Activated naive CD4-positive, alpha-beta T cell treated with anti-CD3 and anti-CD28 coated beads, Interleukin-2, amount 50 U/mL, for 16 hours (primary cell): ENCODE measurements at places on chromosomes 11 and 22.

DNA sequence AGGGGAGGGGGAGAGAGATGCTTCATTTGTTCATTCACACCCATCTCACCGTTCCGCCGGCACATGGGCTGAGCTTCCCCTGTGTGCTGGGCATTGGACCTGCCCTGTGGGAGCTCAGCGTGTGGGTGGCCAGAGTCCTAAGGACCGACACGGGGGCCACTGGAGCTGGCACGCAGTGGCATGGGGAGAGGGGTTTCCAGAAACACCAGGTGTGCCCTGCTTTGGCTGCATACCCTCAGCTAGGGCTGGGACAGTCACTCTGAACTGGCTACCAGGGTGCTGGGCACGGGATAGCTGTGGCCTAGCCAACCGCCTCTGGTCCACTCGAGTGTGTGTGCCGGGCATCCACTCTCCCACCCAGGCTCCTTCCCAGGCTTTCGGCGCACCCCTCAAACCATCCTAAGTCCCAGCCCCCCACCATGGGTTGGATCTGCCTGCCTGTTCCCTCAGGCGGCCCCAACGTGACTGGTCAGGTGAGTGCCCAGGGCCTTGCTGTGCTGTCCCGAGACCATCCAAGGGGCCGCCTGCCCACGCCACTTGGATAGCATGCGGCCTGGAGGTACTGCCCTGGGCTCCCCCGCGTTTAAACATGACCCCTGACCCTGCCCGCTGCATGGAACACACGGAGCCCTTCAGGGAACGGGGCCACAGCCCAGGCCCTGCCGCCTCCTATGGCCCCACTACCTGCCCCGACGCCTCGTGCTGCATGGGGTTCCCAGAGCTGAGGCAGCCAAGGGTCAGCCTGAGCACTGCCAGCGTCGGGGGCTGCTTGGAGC is 51.6 kb upstream of the LINC01488 start:
- no peak for DNase-seq

GRCh38 chr11:50423208-50423607 is 390.5 kb downstream of the OR4C45 start:
- no peak for DNase-seq

GRCh38 chr22:24706732-24707469 is 67.6 kb downstream of the PIWIL3 start:
- no peak for DNase-seq

- DNase-seq, result no peak
These were observed 82.1 kb upstream of the MTMR2 start for GRCh38 chr11:96006037-96006436.

DNA sequence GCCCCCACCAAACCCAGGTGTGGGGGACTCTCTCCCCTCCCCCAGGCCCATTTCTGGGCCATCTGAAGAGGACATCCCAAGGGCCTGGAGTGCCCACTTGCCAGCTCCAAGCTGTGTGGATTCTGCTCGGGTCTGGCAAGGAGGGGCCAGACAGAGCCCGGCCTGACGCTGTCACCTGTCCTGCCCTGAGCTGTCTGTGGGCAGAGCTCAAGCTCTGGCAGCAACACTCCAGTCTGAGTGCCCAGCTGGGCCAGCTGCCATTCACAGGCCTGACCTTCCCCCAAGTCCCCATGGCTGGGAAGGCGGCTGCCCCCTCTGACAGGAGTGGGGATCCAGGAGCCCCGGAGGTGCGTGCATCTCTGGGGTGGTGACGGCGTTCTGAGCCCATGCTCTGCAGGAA is 6.2 kb upstream of the PIM3 start:
- DNase-seq, result no peak

GRCh38 chr11:72955466-72955865 is 141.3 kb downstream of the ATG16L2 start:
- DNase-seq, result no peak

- DNase-seq, result no peak
These were observed 116.8 kb upstream of the GRAMD1B start for GRCh38 chr11:123313262-123313661.

DNA sequence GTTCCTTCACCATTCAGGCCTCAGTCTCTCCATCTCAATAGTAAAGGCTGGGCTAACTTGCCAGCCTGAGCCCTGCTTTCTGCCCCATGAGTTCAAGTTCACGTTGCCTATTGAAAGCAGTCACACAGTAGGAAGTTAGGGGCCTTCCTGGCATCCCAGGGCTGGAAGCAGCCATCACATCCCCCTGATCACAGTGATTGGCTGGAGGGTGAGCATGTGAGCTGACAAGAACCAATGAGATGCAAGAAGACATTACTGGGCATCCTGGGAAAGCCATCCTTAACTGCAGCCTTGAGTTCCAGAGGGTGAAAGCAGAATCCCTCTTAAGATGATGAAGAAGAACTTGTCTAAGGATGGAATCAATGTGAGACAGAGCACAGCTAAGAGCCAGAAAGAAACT is 29.1 kb downstream of the IRAG1 start:
- DNase-seq, result no peak

DNA sequence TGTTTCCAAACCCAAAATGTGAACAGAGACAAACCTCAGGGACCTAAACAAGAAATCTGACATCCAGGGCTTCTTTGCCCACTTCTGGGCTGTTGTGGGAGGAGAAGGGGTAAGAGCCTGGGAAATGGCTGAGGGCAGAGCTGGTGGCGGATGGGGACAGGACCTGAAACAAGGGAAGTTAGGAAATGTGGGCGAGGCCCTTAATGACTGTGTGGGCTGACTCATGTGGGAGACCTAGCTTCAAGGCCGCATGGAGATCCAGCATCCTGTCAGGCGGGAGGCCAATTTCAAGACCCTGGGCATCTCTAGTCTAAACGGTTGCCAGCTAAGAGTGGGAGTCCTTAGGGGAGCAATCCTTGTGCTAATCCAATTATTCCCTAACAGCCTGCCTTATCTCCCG is 2.1 kb upstream of the OAF start:
- DNase-seq, result no peak

GRCh38 chr11:8080069-8080670 is 841 bp upstream of the TUB start:
- no peak for DNase-seq

DNA sequence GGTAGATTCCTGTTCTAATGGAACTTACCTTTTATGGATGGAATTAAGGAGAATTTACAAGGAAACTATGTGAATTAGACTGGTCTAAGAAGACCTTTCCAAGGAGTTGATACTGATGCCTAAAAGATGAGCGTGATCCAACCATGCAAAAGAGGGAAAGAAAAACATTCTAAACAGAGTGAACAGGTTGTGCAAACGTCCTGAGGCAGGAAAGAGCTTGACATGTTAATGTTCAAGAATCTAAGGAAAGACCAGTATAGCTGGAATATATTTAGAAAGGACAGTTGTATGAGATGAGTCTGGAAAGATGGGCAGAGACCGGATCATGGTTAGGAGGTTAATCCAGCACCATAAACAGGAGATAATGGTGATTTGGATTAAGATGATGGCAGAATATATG is 1.3 kb downstream of the DDIAS start:
- no peak for DNase-seq

DNA sequence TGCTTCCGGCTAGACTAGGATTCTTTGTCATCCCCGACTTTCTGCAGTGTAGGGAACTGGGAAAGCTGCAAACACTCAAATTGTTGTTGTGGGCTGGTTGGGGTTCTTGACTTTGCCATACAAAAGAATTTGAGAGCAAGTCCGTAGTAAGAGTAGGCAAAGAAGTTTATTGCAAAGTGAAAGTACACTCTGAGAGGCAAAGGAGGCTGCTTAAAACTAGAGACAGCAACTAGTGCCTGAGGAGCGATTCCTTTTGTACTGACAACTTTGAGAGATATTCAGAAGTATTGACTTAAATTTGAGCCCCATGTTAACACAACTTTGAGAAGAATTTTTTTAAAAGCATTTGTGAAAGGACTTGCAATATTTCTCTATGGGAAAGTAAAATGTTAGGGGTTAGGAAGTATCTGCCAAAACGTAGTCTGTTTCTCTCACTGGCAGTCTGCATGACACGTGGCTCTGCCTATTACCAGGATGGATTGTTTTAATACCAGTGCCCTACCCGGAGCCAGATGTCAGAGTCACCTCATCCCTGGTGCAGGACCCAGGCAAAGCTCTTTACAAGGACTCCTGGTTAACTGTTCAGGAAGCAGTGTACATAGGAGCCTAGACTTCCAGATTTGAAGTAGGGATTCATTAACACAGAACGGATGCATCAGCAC is 85.0 kb upstream of the CLPB start:
- no peak for DNase-seq

GRCh38 chr22:28450109-28450508 is 229.5 kb downstream of the TTC28 start:
- no peak for DNase-seq

- no peak for DNase-seq
These were observed 20.9 kb upstream of the FGF4 start for GRCh38 chr11:69796063-69796462.

GRCh38 chr11:13297917-13298356 is 20.3 kb downstream of the BMAL1 start:
- DNase-seq, result no peak

- no peak for DNase-seq
These were observed 669 bp downstream of the RPL27A start for GRCh38 chr11:8683115-8683807.

DNA sequence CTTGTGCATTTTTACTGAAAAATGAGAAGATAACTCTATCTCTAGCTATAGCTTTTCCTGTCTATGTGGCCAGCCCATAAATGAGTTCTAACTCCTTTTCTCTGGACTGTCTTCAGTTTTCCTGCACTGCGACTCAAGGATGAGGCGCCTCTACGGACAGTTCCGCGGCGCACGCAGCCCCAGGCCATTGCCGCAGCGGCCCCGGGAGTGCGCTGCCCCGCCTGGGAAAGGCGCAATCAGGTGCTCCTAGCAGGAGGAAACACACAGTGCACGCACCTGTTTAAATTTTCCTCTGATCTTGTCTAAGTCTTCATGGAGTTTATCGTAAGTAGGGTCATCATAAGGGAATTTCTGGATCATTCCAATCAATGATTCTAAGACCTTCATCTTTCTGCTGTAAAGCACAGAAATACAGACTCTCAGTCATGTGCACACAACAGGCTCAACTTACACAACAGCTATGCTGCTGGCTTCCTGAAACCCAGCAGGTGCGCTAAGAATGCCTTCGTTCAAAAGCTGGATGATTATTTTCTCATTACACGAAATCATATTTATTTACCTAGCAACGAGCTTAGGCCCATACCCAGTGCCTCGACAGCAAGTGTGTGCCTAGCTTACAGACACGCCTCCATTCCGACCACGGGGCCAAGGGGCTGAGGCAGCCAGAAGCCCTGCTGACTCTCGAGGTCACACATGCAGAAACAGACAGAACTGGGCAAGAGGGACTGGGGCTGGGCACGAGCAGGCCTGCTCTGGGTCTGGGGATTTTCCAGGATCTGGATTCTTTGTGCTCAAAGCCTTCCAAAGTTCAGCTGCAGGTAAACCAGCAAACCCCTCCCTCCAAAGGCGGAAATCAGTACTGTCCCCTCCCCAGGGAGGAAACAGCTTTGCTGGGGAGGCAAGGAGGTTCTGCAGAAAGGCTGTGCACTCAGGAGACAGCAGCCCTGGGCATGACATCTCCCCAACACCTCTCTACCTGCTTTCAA is 7.2 kb downstream of the LTO1 start:
- DNase-seq, result no peak

- no peak for DNase-seq
These were observed 98.5 kb downstream of the PDE2A start for GRCh38 chr11:72575533-72576242.

DNA sequence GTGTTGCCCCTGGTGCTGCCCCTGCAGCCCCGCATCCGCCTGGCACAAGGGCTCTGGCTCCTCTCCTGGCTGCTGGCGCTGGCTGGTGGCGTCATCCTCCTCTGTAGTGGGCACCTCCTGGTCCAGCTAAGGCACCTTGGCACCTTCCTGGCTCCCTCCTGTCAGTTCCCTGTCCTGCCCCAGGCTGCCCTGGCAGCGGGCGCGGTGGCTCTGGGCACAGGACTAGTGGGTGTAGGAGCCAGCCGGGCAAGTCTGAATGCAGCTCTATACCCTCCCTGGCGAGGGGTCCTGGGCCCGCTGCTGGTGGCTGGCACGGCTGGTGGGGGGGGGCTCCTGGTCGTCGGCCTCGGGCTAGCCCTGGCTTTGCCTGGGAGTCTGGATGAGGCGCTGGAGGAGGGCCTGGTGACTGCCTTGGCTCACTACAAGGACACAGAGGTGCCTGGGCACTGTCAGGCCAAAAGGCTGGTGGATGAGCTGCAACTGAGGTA is 278 bp downstream of the ROM1 start:
- DNase-seq, result no peak

GRCh38 chr11:128018692-128019091 is 568.7 kb downstream of the ETS1 start:
- no peak for DNase-seq

DNA sequence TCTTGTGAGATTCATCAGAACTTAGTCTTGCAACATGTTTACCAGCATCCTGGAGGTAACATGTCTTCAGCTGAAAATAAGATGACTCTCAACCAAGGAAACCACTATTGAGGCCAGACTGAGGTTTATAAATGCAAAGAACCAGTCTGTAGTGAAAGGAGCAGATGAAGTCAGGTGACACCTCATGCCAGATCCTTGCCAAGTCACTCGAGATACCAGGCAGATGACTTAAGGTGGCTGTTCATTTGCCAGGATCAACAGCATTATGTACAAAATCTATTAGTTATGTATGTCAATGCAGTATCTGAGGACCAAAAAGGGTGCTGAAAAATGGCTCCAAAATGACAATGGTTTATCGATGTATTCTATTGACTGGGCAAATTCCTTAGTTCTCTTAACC is 100.0 kb upstream of the SOX6 start:
- DNase-seq, result no peak

DNA sequence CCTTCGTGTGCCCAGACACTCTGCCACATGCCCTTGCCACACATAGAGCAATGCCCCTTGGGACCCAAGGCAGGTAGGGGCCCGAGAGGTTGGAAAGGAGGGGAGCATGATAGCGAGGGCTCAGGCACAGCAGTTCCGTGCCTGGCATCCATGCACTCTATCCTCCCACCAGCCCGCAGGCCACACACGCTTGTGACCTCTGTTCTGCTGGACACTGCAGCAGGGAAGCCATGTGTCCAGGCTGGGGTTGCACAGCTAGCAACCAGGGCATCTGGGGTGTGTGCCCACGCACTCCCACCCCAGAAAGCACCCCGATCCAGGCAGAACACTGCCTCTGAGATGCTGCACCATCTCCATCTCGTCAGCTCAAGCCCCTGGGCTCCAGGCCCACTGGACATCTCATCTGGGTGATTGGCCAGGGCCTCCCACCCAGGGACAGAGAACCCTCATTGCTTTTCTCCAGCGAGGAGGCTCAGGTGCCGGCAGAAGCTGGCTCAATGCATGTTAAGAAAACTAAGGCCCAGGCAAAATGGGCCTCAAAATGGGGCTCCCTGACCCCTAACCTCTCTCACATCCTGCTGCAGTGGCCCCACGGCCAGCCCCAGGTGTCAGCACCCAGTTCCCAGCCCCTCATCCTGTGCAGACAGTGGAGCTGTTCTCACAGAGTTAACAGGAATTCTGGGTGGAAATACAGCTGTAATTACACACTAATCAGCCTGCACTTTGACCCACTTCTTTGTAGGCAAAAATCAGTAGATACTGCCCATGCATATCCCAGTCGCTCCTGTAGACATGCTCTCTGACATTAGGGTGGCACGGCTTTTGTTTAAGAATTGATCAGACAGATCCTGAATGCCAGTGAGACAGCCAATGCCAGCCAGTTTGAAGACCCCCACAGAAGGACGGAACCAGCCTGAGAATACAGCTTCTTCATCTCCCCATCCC is 173.9 kb upstream of the B3GAT1 start:
- DNase-seq, result no peak

- DNase-seq, result no peak
These were observed 1.7 kb downstream of the EXPH5 start for GRCh38 chr11:108591893-108592292.
